ENCODE measurements at places on chromosomes 6 and 20.

DNA sequence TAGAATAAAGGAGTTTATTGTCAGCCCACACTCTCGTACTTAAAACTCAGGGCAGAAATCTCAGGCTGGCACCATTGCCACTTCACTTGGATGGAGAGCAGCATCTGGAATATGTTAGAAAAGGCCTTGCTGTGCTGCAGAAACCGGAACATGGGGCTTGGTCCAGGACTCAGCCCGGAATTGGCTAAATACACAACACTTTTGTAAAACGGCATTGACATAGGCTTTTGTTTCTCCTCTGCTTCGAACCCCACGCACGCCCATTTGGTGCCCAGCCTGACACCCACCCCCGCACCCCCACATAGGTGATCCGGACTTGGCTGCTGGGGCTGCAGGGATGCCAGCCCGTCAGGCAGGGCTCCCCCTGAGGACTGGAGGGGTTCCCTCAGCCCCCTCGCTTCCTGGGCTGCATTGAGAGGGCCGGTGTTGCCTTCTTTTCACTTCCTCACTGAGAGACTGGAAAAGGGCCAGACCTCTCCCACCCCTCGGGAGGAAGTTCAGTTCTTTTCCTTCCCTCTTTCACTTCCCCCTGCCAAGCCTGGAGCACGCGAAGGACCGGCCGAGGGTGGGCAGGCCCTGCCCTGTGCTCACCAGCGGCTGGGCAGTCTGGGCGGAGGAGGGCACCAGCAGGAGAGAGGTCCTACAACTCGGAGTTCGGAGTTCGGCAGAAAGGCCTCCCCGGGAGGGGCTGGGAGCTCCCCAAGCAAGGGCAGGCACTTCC lies 17.9 kb upstream of the CST3 start:
- no peak for DNase-seq

- DNase-seq = no peak
Observed at GRCh38 chr6:169953686-169954085, 202.3 kb downstream of the ERMARD start.

DNA sequence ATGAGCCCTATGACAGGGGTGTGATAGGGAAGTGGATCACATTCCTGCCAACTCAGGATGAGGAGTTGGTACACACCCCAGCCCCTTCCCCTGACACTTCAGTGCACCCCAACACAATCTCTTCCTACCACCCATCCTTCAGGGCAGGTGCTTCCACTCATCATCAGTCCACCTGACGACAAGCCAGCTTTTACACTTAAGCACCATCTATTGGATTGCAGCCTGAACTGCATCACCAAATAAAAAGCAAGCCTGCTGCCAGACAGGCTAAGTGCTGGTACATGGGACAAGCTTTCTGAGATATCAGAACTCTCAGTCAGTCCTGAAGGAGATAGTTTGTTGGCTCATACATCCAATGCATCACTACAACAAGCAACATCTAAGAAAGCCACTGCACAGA lies 69.0 kb upstream of the TMEM200A start:
- no peak for DNase-seq

- DNase-seq = peak; percentile 31
Observed at GRCh38 chr6:87918461-87918941, 129.1 kb upstream of the SPACA1 start.

DNA sequence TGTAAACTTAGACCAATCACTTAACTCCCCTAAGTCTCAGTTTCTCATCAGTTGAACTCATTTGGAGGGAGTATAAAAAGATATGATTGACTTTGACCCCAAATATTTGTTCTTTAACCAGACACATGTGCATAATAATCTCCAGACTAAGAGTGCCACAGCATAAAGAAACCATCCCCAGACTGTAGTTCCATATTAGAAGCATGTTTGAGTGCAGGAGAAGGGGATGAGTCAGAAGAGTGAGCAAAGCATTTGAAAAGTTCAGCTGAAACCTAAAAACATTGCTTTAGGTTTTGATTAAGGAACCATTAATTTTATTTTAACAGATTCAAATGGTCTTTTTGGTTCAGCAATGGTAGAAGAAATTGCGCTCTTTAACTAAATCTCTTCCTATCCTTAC lies 654.8 kb downstream of the UTRN start:
- no peak for DNase-seq

Data from RCC 7860 (cell line).